Activated naive CD4-positive, alpha-beta T cell treated with anti-CD3 and anti-CD28 coated beads, Interleukin-2, amount 50 U/mL, for 72 hours (primary cell): ENCODE measurements at places on chromosomes 7 and 10. TPM values are rescaled to one million over a fixed set of nuclear protein-coding genes. Genes with fewer than 3 reads are reported as not detected.
A peak's percentile ranks its signal among the peaks of the same experiment; 100 is the strongest.

- no peak for DNase-seq
Measured at GRCh38 chr7:88147341-88147740, 72.5 kb downstream of the SRI start.

The PHKG1 gene
- 4.1 TPM for total RNA-seq

DNA sequence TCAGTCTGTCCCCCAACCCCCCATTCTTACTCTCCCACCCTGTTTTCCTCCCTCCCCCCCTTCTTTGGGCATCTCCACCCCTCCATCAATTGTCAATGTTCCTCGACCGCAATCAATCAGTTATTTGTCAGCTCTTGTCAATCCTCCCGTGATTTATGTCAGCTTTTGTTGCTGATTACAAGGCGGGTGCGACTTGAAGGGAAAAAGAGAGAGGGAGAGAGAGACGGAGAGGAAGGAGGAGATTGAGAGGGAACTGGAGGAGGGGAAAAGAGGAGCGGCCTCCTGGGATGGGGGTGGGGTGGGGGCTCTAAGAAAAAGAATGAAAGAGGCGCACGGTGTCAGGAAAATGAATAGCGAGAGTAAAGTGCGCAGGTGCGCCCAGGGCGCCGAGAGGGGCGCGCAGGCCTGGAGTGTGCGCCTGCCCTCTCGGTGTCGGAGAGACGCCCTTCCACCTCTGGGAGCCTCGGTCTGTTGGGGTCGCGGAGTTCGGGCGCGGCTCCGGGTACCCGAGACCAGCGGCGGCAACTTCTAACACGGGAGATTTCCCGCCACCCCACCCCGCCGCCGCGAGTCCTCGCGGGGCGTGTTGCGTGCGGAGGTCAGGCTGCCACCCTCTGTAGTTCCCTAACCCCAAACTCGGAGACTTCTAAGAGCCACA is 1.1 kb upstream of the ZNF503 start:
- no peak for DNase-seq

GRCh38 chr7:25180592-25180923 is 47.7 kb downstream of the NPVF start:
- DNase-seq = no peak

DNA sequence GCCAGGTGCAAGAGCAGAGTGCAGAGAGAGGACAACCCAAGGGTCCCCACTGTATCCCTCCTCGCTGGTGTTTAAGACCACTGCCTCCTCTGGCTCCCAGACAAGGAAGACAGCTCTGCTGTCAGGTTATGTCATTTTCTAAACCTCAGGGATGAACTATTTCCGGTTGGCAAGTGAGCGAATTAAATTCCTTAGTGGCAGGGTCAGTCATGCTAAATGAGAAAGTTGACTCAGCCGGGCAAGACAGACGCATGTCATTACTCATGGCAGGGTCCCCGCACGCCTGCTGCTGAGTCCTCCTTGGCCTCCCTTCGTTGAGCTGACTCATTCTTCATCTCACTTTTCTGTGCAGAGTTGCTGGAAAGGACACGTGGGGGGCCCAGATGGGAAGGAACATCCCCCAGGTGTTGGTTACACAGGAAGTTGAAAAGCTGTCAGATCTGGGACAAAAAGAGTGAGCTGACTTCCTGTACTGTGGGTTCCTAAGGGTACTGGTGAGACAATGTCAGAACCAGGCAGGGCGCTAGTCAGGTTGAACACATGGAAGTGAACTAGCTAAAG is 47.1 kb upstream of the UCN3 start:
- DNase-seq = peak; percentile 79

The HYAL4 gene
- total RNA-seq = not detected

- DNase-seq = no peak
Measured at GRCh38 chr7:91945476-91945875, 4.8 kb downstream of the AKAP9 start.

DNA sequence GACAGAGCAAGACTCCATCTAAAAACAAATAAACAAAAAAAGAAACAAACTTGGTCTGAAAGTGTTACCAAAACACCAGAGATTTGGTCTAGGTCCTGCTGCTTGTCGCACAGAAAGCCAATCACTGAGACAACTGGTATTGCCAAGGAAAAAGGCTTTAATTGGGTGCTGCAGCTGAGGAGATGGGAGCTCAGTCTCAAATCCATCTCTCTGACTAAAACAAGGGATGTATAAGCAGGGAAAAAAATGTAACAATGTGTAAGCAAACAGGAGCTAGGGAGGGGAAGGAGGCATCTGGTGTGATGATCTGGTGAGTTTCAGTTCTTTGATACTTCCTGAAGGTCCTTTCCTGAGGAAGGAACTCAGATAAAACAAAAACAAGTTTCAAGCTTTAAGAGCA is 8.4 kb upstream of the PDIA4 start:
- no peak for DNase-seq

The VPS50 gene
- total RNA-seq = 18.8 TPM

The PTPN20 gene
- total RNA-seq = 2.1 TPM

DNA sequence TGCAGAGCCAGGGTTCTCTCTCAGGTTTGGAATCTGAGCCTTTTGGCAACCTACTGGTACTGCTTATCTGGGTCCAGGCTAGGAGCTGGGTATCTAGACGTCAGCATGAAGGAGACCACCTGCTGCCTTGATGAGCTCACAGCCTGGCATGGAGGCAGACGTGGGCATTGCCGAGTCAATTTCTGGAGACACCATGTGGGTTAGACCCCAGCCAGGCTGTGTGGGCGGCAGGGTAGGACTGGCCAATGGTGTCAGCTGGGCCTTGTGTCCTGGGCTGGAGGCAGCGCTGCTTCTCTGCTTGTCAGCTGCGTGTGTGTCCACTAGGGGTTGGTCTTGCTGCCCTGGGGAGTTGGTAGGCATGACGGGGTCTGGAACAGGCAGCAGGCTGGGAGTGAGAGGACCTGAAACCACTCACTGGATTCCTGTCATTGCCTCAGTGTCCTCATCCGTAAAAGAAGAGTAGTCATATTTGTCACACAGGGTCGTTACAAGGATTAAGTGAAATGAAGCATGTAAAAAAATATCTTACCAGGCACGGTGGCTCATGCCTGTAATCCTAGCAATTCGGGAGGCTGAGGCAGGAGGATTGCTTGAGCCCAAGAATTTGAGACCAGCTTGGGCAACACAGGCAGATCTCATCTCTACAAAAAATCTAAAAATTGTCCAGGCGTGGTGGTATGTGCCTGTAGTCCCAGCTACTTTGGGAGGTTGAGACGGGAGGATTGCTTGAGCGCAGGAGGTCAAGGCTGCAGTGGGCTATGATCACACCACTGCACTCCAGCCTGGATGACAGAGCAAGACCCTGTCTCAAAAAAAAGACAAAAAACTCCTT is 31.7 kb upstream of the ANKRD2 start:
- no peak for DNase-seq

The HTR7 gene
- not detected for total RNA-seq

- DNase-seq = no peak
Measured at GRCh38 chr10:111481261-111481826, 404.5 kb downstream of the ADRA2A start.

GRCh38 chr10:72712136-72712535 is 20.2 kb downstream of the MCU start:
- DNase-seq = no peak

The PDZD7 gene
- 1.3 TPM for total RNA-seq

The LFNG gene
- 21.1 TPM for total RNA-seq

GRCh38 chr10:4344492-4344994 is 481.5 kb upstream of the AKR1E2 start:
- no peak for DNase-seq

DNA sequence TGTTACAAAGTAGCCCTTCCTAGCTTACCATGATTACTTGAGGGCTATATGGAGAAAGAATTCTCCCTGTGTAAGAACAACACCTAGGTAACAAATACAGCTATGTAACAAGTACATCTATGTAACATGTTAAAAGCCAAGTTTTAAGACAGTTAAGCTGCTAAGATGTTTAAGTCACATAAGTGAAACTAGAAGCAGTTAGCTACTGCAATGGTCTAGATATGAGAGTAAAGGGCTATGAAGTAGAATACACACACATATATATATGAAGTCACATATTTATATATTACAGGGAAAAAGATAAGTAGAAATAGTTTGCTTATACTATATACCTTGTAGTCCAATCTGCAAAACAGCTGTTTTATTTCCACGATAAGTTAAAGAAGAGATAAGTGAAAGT is 14.4 kb downstream of the POT1 start:
- DNase-seq = no peak

- DNase-seq = no peak
Measured at GRCh38 chr10:57992321-57993077, 275.2 kb downstream of the IPMK start.

The CCL24 gene
- total RNA-seq = not detected

- DNase-seq = no peak
Measured at GRCh38 chr7:110373859-110374258, 717.1 kb upstream of the LRRN3 start.

The NSUN5 gene
- 47.9 TPM for total RNA-seq

DNA sequence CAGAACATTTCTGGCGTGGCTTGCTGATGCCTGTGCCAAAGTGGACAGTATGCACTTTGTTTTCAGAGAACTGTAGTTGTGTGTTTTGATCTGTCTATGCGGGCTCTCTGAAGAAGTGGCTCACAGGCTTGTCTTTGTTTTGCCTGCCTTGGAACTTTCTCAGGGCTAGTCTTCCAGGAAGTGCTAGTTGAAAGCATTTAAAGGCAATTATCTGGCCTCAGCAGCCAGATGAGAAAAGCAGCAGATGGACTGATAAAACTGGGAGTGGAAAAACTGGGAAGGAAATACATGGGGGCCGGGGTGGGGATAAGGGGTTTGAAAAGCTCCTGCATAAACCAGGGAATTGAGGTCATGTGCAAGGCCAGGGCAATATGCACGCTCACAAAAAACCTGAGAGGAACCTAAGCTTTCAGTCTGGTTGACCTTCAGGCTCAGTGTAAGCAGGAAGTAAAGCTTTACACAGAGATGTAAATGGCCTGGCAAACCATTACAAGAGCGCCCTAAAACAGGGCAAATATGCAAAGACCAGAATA is 94.5 kb downstream of the ZNF33B start:
- DNase-seq = no peak

The ST8SIA6 gene
- 0.10 TPM for total RNA-seq

DNA sequence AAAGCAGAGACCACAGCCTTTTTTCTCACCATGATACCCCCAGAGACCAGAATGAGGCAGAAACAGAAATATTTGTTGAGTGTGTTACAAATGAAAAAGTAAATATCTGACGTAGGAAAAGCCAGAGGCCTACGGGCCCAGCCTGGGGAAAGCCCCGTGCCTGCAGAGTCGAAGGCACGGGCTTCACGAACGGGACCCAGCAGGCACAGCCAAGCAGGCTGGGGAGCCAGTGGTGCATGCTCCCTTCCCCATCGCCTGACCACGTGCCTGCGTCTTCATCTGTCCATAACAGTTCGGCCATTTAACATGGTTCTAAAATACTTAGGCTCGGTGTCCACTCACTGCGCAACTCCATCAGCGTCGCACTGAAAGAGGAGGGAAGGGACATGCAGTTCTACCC is 50.8 kb downstream of the SLIT1 start:
- DNase-seq = no peak

- no peak for DNase-seq
Measured at GRCh38 chr10:12418725-12419261, 69.4 kb downstream of the CAMK1D start.

DNA sequence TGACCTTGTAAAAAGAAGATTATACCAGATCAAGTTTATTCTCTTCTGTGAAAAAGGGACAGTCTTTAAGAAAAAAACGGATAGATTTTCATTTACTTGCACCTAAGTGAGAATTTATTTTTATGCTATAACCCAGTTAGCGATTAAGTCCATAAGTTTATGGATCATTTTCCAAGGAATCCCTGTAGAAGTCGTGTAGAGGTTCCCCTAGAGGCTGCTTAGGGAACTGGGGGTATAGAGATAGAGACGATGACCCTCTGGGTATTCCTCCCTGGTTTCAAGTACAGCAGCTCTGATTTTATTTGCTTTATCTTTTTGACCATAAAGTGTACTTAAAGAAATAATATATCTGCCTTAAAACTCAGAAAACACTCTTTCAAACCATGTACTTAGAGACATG is 648.4 kb upstream of the LRRTM3 start:
- DNase-seq = no peak

GRCh38 chr10:109430799-109431198 is 492.5 kb downstream of the XPNPEP1 start:
- no peak for DNase-seq
